ENCODE measurements at places on chromosomes 2 and 18.

- no peak for DNase-seq
These were observed 4.0 kb downstream of the CHRNG start for GRCh38 chr2:232543491-232543890.

GRCh38 chr18:35376742-35377695, at the start of gene ZNF396:
Gene ZNF396, minus strand, starts transcription at chr18:35377337. Its CDS starts 3,045 bp downstream, at chr18:35374292.
- DNase-seq: peak; percentile 78

- no peak for DNase-seq
These were observed 209.1 kb downstream of the ZNF385B start for GRCh38 chr2:179652296-179652695.

DNA sequence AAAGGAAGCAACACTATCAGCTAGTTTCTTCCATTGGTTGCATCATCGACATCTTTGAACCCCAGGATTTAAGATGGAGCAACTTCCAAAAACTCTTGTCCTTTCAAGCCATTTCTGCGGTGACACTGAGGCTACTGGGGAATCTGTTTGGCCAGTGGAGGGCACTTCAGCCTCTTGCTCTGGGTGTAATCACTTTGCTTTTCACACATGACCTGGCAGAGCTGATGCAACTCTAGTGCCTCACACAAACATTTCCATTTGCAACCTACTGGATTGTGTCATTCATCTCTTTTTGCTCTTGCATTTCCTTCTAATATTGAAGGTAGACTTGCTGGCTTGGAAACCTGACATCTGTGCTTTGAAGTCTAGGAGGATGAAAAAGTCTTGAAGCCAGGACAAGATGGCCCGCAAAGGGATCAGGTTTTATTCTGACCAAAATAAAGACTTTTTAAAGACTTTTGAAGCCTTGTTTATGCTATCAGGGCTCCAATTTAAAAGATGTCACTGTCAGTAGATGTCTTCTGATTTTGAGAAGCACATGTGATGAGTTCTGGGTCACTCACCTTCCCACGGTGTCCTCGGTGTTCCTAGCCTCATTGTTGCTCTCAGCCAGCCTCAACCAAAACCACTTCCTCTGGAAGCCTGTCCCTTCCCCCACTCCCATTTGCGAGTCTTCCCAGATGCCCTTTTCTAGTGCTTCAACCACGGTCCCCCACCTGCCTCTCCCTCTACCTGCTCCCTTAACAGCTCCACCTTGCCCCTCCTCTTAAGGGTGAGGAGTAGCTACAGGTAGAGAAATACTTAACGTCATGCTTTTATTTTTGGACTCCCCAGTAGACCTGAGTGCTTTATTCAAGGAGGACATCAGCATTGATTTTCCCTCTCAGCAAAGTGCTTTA, 69.7 kb upstream of the KCNE4 start:
- DNase-seq: no peak

- DNase-seq: no peak
These were observed 16.2 kb downstream of the PARD6G start for GRCh38 chr18:80231151-80231550.

DNA sequence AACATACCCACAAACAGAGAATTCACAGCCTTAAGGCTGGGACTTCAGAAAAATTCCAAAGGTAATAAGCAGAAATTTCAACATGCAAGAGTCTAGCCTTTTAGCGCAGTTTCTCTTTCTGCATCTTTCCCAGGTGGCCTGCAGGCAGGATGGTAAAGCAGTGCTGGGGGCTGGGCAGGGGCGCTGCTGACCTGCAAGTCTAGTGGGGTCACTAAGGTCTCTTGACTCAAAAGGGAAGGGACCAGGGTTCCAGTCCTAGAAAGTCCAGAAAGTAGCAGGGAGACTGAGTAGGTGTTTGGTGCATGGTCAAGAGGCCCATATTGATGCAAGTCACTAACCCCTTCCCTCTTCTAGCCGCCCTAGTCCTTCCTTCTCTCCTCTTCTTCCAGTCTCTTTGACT, 169.2 kb downstream of the TGIF1 start:
- DNase-seq: no peak

GRCh38 chr2:197869501-197870111, 65.2 kb downstream of the PLCL1 start:
- DNase-seq: no peak

GRCh38 chr2:51953931-51954330, 922.0 kb upstream of the NRXN1 start:
- DNase-seq: no peak

DNA sequence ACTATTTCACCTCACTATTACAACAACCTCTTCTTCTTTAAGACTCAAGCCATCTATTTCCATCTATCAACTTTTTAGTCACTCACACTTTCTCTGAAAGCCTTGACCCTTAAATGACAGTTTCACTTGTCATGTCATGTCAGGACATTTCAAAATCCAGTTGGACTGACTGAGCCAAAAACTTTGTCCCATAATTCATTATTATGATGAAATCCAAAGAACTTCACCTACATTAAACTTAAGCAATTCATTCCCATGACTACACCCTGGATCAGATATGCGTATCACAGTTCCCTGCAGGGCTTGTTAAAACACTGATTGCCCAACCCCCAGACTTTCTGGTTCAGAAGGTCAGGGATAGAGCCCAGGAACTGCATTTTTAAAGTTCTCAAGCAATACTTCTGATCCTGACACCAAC, 26.5 kb downstream of the LDAH start:
- DNase-seq: no peak

DNA sequence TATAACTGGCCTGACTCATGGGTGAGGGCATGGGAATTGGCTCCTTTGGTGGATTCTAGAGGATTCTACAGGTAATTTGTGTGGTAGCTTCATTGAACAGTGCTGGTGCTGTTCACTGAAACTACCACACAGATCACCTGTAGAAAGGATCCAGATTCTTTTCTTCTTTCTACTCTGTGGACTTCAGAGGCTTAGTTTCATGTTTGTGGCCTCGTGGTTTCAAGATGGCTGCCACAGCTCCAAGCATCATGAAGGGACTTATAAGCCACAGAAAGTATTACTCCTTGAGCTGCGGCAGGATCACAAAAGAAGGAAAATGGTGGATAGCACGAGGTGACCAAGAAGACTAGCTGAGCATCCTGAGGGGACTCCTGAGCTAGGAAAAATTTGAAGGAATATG, 88.9 kb downstream of the ADCYAP1 start:
- no peak for DNase-seq
